ENCODE measurements at places on chromosomes 2 and 18. TPM values are rescaled to one million over a fixed set of nuclear protein-coding genes. Genes with fewer than 3 reads are reported as not detected.

DNA sequence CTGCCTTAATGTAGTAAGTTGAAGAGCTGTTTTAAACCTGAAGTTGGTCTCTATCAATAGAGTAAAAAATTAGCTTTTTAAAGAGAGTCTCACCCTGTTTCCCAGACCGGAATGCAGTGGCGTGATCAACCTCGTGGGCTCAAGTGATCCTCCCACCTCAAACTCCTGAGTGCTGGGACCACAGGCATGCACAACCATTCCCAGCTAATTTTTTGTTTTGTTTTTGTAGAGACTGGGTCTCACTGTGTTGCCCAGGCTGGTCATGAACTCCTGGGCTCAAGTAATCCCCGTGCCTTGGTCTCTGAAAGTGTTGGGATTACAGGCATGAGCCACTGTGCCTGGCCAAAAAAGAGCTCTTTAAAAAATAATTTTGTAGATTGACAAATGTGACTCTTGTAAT lies 40.3 kb downstream of the CRIM1 start:
- H3K4me1 ChIP-seq, result no peaks in the 10 kb centered on the region
- no peak overlapping the region for H3K27ac ChIP-seq
- no peaks in the 10 kb centered on the region for H3K27me3 ChIP-seq
- no peak overlapping the region for H3K4me3 ChIP-seq

FSIP2 gene
- not detected for polyA plus RNA-seq

L3MBTL4 gene
- polyA plus RNA-seq, result not detected

DNA sequence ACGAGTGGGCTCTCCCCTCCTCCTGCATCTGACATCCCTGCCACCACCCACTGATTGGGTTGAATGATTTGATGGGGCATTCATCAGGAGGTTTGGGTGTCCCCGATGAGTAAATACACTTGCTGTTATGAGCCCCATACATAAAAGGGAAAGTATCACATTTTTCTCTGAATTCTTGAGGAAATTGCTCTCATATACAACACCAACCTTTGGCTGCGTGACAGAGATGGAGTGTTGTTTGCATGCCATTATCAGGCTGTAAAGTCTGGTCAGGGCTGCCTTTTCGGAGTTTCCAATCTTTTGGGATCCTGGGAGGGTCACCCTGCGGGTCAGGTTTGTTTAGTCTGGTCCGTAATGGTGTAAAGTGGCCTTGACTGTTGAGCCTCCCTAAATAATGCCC lies 227.9 kb upstream of the SPRED2 start:
- peaks cover 6% of the 10 kb centered on the region for H3K27me3 ChIP-seq
- no peaks in the 10 kb centered on the region for H3K36me3 ChIP-seq
- H3K27ac ChIP-seq, result no peak overlapping the region

C2orf66 gene
- polyA plus RNA-seq, result not detected

PKDCC gene
- polyA plus RNA-seq, result not detected

DNA sequence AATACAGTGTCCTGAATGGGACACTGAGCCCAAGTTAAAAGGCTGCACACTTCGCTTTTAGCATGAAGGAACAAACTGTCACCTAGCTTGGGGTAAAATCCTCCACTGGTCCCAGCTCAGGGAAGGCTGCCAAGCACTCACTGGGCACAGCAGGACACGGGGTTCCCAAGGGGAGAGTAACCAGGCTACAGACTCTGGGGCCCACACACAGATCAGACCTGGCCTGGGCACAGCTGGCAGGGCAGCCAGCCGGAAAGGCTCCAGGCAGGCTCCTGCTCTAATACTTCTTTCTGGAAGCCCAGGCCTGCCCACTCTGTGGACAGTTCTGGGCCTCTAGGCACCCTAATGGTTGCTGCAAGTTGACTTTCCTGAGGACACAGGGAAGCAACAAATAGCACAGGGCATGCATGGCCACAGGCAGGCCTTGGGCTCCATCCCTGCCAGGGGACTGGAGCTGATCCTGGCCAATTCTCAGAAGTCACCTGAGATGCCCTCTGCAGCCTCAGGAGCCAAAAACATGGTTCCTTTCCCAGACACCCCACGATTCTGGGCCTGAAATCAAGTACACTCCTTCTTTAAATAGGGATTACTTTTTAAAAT lies 18.7 kb upstream of the SULT1C3 start:
- no peak overlapping the region for H3K4me3 ChIP-seq
- no peak overlapping the region for H3K27ac ChIP-seq
- no peak for DNase-seq
- H3K4me1 ChIP-seq, result no peaks in the 10 kb centered on the region
- H3K36me3 ChIP-seq, result no peaks in the 10 kb centered on the region

DNA sequence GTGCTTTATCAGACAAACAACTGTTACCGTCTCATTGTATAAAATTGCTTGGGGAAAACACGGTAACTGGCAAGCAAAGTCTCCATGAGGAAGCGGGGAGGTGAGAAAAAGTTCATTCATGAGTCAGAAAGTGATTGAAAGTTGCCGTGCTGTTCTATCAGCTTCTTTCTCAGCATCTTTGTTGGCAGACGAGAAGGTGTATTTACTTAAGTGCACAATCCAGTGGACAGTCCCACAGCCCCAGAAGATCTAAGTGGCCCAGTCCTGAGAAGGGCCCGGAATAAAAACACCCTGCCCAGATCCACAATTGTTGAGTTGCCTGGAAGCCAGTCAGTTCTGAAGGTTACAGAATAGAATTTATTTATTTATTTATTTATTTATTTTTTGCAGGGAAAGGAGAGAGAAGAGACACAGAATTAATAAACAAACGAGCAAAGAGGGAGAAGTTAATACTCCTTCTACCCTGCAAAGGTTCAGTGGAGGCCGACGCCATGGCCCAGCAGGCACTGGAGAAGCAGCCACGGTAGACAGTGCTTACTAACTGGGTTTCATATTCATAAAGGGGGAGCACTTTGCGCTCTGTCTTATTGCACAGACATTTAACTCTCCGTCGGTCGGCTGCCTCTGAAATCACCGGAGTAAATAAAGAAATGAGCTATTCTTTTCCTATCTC lies 676.0 kb upstream of the SALL3 start:
- H3K27me3 ChIP-seq, result no peaks in the 10 kb centered on the region
- no peak for DNase-seq
- H3K27ac ChIP-seq, result no peak overlapping the region
- H3K4me3 ChIP-seq, result no peak overlapping the region
- no peaks in the 10 kb centered on the region for H3K4me1 ChIP-seq
- no peaks in the 10 kb centered on the region for H3K36me3 ChIP-seq

GRCh38 chr2:205141381-205141780 lies 540.9 kb upstream of the NRP2 start:
- H3K4me1 ChIP-seq, result no peaks in the 10 kb centered on the region
- H3K27me3 ChIP-seq, result no peaks in the 10 kb centered on the region
- no peaks in the 10 kb centered on the region for H3K36me3 ChIP-seq
- H3K4me3 ChIP-seq, result no peak overlapping the region
- H3K27ac ChIP-seq, result no peak overlapping the region

C2orf92 gene
- polyA plus RNA-seq, result not detected

DNA sequence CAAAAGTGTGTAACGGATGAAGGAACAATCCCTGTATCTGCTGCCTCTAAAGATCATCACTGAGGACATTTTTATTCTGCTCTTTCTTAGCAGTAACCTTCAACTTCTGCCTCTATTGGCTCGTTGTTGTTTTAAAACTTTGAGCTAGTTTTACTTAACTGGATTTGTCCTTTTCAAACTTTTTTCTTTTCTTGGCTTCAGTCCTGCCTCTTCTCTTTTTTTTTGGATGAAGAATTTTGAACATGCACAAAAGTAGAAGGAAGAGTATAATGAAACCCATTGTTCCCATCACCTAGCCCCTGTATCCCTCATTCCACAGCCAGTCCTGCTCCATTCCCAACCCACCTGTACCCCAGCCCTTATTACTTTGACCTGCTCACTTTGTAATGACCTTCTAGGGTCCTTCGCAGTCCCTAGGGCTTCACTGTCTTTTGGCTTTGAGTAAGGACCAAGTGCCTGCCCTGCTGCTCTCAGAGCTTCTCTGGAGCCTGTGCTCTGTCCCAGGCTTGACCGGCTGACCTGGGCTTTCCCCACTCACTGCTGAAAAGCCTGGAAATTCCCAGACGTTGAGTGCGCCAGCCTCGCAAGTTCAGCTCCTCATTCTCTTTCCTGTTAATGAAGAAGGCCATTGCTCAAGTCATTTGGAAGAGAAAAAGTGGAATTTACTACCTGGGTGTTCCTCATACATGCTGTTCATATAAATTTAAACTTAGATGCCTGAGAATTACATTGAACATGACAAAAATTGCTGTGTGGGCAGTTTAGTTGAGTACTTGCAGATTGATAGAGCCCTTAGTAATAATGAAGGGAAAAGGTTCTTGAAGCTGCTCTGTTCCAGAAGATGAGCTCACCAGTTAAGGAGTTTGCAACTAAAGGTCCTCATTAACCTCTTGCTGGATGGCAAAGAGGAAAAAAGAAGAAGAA lies 149.3 kb upstream of the ALPP start:
- DNase-seq, result no peak
- no peak overlapping the region for H3K4me3 ChIP-seq
- H3K27me3 ChIP-seq, result no peaks in the 10 kb centered on the region
- no peaks in the 10 kb centered on the region for H3K36me3 ChIP-seq
- H3K27ac ChIP-seq, result no peak overlapping the region
- no peaks in the 10 kb centered on the region for H3K4me1 ChIP-seq

MROH2A gene
- not detected for polyA plus RNA-seq

GRCh38 chr2:143123911-143124310 lies 5.3 kb upstream of the ARHGAP15 start:
- no peaks in the 10 kb centered on the region for H3K27me3 ChIP-seq
- no peak for DNase-seq
- H3K36me3 ChIP-seq, result no peaks in the 10 kb centered on the region
- H3K4me3 ChIP-seq, result no peak overlapping the region
- peaks cover 69% of the 10 kb centered on the region for H3K4me1 ChIP-seq

DNA sequence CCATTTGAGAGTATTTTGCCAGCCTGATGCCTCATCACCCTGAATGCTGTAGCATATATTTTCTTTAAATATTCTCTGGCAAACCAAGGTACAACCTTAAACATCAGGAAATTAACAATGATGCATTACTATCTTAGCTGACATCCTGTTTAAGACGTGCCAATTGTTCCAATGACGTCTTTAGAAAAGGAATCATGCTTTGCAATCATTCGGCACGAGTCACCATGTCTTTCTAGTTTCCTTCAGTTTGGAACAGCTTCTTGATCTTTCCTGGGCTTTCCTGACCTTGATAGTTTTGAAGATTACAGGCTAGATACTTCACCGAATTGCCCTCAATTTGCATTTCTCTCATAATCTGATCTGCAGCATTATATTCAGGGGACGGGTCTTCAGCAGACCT lies 88.2 kb upstream of the GLI2 start:
- no peak overlapping the region for H3K27ac ChIP-seq
- no peaks in the 10 kb centered on the region for H3K27me3 ChIP-seq
- no peak overlapping the region for H3K4me3 ChIP-seq
- no peak for DNase-seq
- H3K4me1 ChIP-seq, result no peaks in the 10 kb centered on the region

DNA sequence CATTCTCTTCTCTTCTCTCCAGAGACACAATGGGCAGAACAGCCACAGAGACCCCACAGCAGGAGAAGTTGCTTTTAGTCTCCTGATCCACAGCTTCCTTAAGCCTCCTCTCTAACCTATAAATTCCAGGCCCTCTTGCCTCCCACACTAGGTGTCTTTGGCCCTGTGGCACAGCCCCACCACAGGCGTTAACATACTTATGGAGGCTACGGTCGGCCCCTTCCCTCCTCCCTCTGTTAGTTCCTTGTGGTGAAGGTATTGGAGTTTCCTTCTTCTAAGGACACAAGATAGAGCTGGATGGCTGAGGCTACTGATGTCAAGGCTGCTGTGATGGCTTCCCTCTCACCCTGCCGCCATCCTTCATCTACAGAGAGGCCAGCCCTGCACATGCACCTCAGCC lies 123.5 kb upstream of the ACAA2 start:
- no peak overlapping the region for H3K4me3 ChIP-seq
- H3K36me3 ChIP-seq, result no peaks in the 10 kb centered on the region
- H3K4me1 ChIP-seq, result no peaks in the 10 kb centered on the region
- H3K27me3 ChIP-seq, result no peaks in the 10 kb centered on the region

DNA sequence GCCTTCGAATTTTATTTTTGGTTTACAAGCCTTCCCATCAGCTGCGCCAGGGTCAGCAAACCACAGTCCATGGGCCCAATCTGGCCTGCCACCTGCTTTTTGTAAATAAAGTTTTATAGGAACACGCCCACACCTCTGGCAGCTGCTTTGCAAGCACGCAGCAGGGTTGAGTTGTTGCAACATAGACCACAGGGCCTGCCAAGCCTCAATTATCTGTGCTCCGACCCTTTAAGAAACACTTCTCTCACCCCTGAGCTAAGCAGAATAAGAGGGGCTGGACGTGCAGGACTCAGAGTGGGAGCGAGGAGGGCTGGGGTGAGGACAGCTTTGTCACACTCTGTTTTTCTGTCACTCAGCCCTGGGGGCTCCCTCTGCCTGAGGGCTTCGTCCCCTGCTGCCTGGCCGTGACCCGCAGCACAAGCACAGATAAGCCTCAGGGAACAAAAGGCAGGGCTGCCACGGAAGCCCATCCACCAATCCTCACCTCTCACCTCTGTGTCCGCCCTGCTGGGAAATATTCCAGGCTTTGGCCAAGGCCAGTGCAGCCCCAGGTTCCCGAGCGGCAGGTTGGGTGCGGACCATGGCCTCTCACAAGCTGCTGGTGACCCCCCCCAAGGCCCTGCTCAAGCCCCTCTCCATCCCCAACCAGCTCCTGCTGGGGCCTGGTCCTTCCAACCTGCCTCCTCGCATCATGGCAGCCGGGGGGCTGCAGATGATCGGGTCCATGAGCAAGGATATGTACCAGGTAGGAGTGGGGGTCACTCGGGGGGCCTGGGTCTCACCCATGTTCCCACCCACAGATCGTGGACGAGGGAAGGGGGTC lies at the start of gene AGXT:
AGXT (plus strand) TSS at position 539 of the 823 bp plus-strand sequence; CDS start at position 581, 42 bp downstream.
- no peaks in the 10 kb centered on the region for H3K27me3 ChIP-seq
- H3K4me1 ChIP-seq, result no peaks in the 10 kb centered on the region
- no peaks in the 10 kb centered on the region for H3K36me3 ChIP-seq
- H3K4me3 ChIP-seq, result no peak within 1 kb of the TSS
